ENCODE measurements at places on chromosomes 11 and 22.
A peak's percentile ranks its signal among the peaks of the same experiment; 100 is the strongest.

DNA sequence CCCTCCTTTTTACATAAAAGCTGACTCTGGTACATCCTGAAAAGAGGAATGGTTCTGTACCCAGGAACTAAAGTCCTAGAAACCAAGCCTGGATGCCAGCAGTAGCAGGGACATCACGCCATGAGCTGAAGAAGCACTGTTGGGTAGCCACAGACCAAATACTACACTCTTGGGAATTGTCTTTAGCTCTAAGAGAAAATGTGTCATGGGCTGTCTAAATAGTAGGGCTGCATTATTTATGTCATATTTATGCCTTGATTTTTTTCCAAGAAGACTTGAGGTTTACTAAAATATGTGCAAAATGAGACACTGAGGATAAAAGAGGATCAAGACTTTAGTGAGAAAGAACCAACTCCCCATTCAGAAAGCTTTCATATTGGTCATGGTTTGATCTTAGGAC is 213.6 kb downstream of the RAB38 start:
- no peak for DNase-seq

DNA sequence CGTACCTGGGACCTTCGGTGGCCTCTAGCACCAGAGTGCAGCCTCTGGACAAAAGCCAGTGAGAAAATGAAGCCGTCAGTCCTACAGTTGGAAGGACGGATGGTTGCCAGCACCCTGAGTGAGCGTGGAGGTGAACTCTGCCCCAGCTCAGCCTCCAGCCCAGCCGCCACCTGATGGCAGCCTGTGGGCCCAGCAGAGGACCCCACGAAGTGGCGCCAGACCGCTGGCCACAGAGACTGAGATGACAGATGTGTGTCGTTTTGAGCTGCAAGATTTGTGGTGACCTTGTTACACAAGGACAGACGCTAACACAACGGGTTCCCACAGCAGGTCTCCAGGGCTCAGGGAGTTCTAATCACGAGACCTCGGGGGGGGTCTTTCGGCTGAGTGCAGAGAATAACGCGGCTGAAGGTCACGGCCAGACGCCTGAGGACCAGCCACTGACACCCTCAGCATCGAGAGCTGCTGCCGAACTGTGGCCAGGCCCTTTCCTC is 75.0 kb downstream of the BRD1 start:
- no peak for DNase-seq

DNA sequence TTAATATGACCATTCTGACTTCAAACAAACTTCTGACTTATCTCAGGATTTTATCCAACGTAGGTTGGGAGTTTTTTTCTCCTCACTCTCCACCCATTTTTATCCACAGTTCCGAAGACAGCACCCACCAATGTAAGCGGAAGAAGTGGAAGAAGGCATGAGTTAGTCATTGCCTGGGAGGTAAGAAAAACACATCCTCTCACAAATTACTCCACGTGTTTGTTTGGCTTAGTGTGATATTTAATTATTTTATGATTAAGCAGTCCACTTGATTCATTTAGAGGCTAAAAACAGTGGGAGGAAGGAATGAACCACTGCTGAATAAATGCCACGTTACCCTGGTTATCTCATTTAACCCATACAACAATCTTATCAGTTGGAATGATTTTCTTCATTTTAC is 389.6 kb upstream of the ARHGAP42 start:
- DNase-seq: no peak

GRCh38 chr11:112962579-112963367 is 1.6 kb downstream of the NCAM1 start:
- DNase-seq: no peak

GRCh38 chr11:39910087-39910486 is 1549.4 kb downstream of the LRRC4C start:
- DNase-seq: no peak

- no peak for DNase-seq
These were observed 3.0 kb downstream of the SNX19 start for GRCh38 chr11:130913268-130913667.

DNA sequence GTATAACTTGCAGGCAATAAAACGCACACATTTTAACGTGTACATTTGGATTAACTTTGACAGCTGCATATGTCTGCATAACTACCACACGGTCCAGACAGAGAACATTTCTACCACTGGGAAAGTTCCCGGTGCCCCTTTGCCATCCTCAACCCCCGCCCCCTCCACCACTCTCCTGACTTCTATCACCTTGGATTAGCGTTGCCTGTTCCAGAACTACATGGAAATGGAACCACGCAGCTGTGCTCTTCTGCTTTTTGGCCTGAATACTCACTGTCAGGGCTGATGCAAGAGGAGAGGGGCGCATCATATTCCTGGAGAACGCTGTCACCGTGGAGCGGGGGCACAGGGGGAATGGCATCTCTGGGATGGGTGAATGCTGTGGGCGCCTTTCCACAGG is 62.1 kb downstream of the LRP5 start:
- no peak for DNase-seq

DNA sequence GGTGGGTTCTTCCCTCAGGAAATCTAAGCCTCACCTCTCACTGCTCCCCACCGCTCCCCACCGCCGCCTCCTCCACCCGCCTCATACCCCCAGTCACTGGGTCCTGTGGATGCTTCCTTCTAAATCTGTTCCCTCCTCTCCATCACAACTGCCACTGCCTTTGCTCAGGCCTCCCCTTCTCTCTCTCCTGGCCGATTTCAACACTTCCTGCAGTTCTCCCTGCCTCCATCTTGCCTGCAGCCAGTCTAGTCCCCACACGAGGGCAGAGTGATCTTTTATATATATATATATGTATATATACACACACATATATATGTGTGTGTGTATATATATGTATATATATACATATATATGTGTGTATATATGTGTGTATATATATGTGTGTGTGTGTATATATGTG is 27.8 kb downstream of the CREB3L1 start:
- no peak for DNase-seq

GRCh38 chr11:83641511-83641910 is 355.3 kb upstream of the CCDC90B start:
- no peak for DNase-seq

- DNase-seq: no peak
These were observed 55.9 kb upstream of the MN1 start for GRCh38 chr22:27857443-27857842.

DNA sequence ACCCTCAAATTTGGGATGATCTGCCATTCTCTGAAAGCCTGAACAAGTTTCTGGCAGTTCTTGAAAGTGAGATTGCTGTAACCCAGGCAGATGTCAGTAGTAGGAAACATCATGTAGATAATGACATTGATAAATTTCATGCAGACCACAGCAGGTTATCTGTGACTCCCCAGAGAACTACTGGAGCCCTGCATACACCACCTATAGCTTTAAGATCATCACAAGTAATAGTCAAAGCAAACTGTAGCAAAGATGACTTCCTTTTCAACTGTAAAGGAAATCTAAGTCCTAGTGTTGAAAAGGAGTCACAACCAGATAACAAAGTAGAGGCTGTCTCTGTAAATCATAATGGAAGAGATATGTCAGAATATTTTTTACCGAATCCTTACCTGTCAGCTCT is 31.0 kb downstream of the DDIAS start:
- DNase-seq: no peak

DNA sequence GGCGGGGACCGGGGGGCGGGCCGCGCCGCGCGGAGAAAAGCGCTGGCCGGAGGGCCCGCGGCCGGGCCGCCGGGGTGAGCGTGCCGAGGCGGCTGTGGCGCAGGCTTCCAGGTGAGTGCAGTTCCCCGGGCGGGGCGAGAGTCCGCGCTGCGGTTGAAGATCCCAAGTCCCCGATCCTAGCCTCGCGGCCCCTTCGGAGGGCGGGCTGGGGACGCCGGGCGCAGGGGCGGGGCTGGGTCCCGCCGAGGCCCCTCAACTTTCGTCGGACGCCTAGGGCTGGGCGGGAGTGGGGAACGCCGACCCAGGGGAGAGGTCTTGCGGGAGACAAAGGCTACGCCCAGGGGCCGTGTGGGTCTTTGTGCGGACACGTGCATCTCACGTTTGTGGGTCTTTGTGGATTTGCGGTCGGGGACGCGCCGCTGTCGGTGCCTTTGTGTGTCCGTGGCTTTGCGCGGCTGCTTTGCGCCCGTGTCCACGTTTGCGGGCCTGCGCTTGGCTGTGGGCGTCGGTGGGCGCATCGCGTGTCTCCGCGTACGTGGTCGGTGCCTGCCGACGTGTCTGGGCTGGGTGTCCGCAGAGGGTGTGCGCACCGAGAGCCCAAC is at the start of gene TSKU:
TSS of gene TSKU (plus strand) at position 63 of the 602 bp plus-strand sequence. CDS start 12,261 bp downstream, outside the sequence.
- no peak for DNase-seq

GRCh38 chr22:30056015-30056414 is 24.2 kb upstream of the HORMAD2 start:
- no peak for DNase-seq

GRCh38 chr11:75374646-75375045 is 23.2 kb upstream of the ARRB1 start:
- no peak for DNase-seq

- DNase-seq: no peak
These were observed 22.2 kb downstream of the TREH start for GRCh38 chr11:118657238-118657637.

GRCh38 chr11:45267652-45268299 is 18.4 kb downstream of the SYT13 start:
- no peak for DNase-seq

DNA sequence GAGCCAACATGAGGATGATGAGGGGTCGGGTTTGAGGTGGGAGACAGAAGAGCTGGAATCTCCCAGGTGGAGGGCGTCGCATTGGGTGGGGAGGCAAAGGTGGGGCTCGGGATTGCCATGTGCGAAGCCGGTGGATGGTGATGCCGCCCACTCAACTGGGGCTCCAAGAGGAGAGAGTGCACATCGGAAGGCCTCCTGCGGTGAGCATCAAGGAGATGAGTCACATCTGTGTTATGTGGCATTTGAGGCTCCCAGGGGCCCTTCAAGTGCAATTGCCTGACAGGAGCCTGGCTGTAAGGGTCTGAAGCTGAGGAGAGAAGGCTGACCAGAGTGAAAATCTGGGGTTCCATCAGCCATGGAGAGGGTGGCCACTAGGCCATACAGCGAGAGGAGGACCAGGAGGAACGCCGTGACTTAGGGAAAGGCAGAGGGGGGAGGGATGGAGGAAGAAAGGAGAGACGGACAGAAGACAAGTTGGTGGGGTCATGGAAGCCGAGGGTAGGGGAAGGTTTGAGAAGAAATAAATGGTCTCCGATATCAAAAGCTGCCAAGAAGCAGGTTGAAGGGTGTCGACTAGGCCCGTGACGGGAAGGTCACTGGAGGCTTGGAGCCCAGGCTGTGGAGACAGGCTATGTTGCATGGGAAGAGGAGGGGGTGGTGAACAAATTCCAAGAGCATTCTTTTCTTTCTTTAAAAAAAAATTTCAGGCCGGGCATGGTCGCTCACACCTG is 21.3 kb downstream of the RASD2 start:
- DNase-seq: no peak

- no peak for DNase-seq
These were observed 60.9 kb downstream of the SMIM38 start for GRCh38 chr11:69216647-69217051.

DNA sequence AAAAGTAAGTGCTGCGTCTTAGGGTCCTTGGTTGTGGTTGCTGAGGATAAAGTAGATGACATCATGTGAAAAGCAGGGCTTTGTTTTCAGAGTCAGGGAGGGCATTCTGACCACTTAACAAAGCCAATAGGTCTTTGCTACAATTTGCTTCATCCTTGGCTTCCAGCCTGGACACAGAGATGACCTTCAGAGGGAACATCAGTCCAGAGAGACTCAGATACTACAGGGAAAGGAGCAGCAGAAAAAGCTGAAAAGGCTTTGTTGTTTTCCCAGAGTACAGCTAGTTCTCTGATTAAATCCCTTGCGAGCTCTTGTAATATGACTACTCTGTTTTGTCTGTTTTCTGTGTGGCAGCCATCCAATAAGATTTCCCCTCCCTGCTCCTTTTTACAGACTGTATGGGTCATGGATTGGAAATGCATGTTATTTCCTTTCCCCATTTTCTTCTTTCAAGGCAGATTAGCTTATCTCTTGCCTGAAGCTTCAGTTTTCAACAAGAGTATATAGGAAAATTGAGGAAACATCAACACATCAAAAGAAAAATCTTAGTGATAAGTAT is 31.9 kb downstream of the ATG13 start:
- DNase-seq: no peak

DNA sequence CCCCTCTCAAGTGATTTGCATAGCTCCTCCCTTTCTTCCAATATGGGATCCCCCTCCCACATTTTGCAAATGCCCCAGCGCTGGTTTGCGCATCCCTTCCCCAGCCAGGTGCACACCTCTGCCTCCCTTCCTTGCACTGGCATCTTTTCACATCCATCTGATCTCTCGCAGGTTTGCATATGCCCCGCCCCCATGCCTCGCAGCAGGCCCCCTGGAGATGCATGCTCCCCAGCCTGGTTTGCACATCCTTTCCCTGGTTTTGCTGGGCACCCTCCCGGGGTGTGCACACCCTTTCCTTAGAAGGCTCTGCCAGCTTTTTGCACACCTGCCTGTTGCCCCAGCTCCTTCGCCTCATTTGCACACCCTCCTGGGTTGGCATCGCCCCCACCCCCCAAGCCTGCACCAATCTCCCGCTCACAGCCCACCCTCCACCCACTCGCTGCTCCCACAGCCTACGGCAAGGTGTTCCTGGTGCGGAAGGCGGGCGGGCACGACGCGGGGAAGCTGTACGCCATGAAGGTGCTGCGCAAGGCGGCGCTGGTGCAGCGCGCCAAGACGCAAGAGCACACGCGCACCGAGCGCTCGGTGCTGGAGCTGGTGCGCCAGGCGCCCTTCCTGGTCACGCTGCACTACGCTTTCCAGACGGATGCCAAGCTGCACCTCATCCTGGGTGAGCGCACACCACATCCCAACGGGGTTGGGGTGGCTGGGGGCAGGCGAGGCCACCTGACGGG is 917 bp downstream of the RPS6KA4 start:
- peak; percentile 42 for DNase-seq

GRCh38 chr11:135033540-135033939 is 621.5 kb upstream of the B3GAT1 start:
- DNase-seq: peak; percentile 44

GRCh38 chr22:36449596-36450175 is 31.8 kb downstream of the TXN2 start:
- DNase-seq: no peak

- DNase-seq: no peak
These were observed 93.5 kb downstream of the DBX1 start for GRCh38 chr11:20066783-20067156.

GRCh38 chr11:46599340-46600193 is 5.7 kb upstream of the AMBRA1 start:
- DNase-seq: no peak

DNA sequence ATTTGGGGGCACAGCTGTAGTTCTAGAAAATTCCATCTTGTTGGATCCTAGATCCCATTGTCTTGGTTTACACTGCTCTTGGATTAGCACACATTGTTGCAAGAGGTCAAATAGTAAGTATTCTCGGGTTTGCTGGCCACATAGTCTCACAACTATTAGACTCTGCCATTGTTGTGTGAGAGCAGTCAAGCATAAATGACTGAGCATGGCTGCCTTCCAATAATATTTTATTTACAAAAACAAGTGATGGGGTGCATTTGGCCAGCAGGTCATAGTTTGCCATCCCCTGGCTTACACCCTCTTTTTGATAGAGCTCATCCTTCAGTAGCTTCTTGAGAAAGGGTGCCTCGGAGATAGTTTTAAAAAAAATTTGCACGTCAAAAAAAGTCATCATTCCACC is 77.9 kb upstream of the ALX4 start:
- DNase-seq: no peak

GRCh38 chr11:34256150-34256549 is 101.7 kb downstream of the ABTB2 start:
- DNase-seq: no peak
